ENCODE measurements at places on chromosomes 4 and X.

- no peak for DNase-seq
Measured at GRCh38 chrX:20061855-20062254, 54.9 kb downstream of the MAP7D2 start.

- DNase-seq, result no peak
Measured at GRCh38 chr4:52014903-52015302, 5.3 kb downstream of the LRRC66 start.

- peak; percentile 55 for DNase-seq
Measured at GRCh38 chr4:6180841-6181631, 19.3 kb downstream of the JAKMIP1 start.

- no peak for DNase-seq
Measured at GRCh38 chr4:141789716-141790115, 153.3 kb downstream of the IL15 start.

DNA sequence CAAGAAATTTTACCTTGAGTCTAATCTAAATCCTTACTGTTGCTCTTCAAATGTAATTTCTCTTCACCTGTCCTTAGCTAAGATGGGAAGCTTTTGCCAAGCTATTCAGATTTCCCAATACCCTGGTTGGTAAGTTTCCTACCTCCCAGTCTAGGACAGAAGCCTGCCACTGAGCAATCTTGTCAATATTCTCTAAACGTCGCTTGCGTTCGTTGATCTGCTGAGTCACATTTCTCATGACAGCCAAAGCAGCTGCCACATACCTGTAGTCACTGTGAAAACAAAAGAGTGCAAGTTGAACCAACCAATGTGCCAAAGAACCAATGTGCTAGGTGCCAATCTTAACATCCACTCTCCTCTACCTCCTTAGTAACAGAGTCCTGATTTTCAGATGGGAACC, 111.1 kb downstream of the ARHGEF9 start:
- no peak for DNase-seq

DNA sequence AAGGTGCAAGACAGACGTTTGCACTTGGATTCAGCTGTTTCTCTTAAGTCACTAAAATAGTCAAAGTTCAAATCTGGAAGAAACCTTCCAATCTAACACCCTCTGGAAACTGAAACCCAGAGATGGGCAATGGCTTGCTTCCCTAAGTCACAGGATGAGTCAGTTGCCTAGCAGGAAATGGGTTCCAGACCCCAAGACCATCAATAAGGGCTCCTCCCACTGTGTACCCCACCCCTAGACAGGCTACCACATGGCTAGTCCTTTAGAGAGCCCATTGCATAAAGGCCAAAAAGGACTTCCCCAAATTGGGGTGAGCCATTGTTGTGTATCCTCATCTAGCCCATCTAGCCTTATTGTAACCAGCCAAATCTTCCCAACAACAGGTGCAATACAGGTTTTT, 216.2 kb downstream of the HS6ST2 start:
- DNase-seq, result no peak

- no peak for DNase-seq
Measured at GRCh38 chr4:151436093-151436518, 27.1 kb downstream of the FHIP1A start.

- no peak for DNase-seq
Measured at GRCh38 chr4:138938366-138938690, 77.3 kb upstream of the NOCT start.

GRCh38 chr4:70849291-70849690, 9.6 kb upstream of the GRSF1 start:
- DNase-seq, result no peak

- no peak for DNase-seq
Measured at GRCh38 chr4:78459327-78459726, 92.2 kb upstream of the ANXA3 start.
